Muscle of back (tissue), 13 donors: ENCODE measurements at places on chromosomes 16 and 17. TPM values are rescaled to one million over a fixed set of nuclear protein-coding genes. Genes with fewer than 3 reads are reported as not detected.
A peak's percentile ranks its signal among the peaks of the same experiment; 100 is the strongest.

DNA sequence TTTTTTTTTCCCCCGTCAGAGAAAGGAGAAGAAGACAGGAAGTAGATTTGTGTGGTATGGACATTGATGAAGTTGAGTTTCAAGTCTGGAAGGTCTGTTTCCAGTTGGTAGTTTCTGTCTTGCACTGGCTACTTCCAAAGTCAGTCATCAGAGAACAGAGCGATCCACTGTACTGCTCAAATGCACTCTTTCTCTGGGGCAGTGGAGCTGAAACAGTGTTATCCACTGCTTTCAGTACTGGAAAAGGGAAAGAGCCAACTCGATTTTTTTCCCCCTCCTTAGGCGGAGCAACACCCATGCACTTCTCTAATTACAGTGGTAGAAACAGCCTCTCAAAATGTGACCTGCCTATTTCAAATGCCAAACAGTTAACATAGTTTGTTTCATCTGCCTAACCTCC lies 7.4 kb downstream of the PRKCA start:
- no peak for DNase-seq

TNRC6C gene
- 10.6 TPM for polyA plus RNA-seq

NT5M gene
- polyA plus RNA-seq: 6.7 TPM

DNA sequence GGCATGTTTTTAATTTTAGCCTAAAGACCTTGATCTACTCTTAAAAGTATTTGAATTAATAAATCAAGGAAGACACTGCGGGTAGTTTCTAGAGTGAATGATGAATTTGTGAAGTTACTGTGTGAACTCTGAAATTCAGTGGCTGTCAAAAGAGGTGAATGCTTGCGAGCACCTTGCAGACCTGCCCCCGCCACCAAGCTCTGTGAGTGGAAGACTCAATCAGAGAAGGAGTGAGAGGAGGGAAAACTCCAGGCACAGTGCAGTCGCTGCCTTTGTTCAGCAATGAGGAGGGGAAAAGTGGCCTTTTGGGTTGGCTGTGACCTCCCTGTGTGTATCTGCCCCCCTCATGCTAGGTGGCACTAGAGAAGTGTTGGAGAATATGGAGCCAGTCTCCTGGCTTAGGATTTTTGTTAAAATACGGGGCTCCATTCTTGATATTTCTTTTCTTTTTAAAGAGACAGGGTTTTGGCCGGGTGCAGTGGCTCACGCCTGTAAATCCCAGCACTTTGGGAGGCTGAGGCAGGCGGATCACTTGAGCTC lies 53.0 kb downstream of the LDHD start:
- DNase-seq: no peak

- DNase-seq: no peak
Measured at GRCh38 chr16:27311448-27311830, 2.3 kb upstream of the IL4R start.

EPN3 gene
- polyA plus RNA-seq: 0.81 TPM

- no peak for DNase-seq
Measured at GRCh38 chr16:84739349-84740124, 39.7 kb downstream of the USP10 start.

- peak; percentile 74 for DNase-seq
Measured at GRCh38 chr16:87581857-87582215, 20.5 kb upstream of the JPH3 start.

B4GALNT2 gene
- 0.10 TPM for polyA plus RNA-seq

GRCh38 chr17:27532269-27533263 lies 76.3 kb downstream of the KSR1 start:
- DNase-seq: no peak

GRCh38 chr17:20966870-20967269 lies 75.9 kb downstream of the USP22 start:
- DNase-seq: no peak

DNA sequence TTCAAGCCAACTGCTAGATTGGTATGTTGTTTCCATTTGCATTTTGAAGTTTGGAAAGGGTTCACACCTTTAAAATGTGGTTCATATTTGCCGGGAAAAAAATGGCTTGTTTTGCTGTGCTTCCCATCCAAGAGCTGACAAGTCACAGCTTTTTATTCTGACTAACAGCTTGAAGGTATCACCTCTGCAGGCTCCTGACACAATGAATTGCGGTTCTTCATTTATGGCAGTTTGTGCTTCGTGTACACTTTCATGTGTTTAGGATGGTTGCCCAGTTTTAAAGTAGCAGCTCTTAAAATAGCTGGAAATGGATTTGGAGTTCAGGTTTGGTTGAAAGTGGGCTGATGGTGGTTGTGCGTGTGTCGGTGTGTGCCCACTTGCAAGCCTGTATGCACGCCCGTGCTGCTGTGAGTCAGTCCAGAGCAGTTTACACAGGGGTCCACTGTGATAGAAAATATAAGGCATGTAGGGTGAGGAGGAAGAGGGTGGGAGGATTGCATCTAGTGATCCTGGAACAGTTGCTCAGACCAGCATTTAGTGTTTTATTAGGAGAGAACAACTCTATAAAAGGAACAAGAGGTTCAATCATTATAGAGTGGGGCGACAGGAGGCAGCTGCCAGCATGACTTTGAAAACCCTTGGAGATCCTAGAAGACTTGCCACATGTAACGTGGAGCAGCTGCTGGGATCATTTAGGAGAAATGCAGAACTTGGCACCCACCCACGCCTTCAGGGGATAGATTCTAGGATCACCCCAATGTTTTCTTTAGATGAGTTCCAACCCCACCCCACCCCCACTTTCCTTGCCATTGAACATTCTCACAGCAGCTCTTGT lies 108.0 kb upstream of the TBX2 start:
- DNase-seq: no peak

PPL gene
- polyA plus RNA-seq: 1.2 TPM

CSH2 gene
- 1.2 TPM for polyA plus RNA-seq

KRTAP2-1 gene
- not detected for polyA plus RNA-seq

DNA sequence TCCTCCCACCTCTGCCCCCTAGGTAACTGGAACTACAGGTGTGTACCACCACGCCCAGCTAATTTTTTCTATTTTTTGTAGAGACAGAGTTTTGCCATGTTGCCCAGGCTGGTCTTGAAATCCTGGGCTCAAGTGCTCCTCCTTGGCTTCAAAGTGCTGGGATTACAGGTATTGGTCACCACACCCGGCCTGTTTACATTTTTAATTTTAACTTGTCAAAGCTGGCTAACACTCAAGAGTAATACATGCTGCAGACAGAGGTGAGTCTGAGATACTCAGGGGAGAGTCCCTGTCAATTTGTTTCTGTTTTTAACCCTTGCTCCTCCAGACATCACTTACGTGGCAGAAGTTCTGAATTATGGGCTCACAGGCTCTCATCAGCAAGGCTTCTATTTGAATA lies 50.7 kb upstream of the CLEC18B start:
- DNase-seq: no peak

- DNase-seq: no peak
Measured at GRCh38 chr16:84751241-84751640, 51.4 kb downstream of the USP10 start.

CD68 gene
- polyA plus RNA-seq: 36.3 TPM

EVPLL gene
- not detected for polyA plus RNA-seq

UTS2R gene
- 3.9 TPM for polyA plus RNA-seq

DNA sequence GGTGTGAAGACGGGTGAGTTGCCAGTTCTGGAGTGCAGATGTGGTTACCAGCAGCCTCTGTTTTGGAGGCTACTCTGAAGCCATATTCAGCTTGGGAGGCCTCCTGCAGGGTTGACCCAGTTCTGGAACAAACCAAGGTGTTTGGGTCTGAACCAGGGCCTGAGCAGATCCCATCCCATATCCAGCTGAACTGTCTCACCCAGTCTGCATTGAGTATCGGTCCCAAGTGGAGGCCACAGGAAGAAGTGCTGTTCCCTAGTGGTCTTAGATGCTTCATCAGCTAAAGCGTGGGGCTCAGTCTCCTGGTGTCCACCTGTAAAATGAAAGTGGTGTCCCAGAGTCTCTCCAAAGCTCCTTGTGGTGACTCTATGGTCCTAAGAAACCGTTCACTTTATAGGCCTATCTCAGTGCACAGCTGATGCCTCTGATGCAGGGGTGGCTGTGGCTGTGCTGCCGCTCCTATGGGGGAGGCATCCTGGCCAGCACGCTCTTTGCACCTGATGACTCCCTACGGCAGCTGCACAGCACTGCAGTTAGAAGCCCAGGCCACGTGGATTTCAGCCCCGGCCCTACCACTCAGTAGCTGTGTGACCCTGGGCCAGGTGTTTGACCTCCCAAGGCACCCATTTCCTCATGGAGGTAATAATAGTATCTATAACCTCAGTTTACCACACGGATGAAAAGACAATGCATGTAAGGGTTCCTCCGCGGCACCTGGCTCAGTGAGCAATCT lies 21.0 kb downstream of the CBX4 start:
- DNase-seq: no peak

TPSD1 gene
- not detected for polyA plus RNA-seq

GRCh38 chr17:72244494-72244893 lies 123.7 kb downstream of the SOX9 start:
- no peak for DNase-seq

- DNase-seq: peak; percentile 68
Measured at GRCh38 chr16:85330694-85331188, 218.5 kb upstream of the CIBAR2 start.

DNA sequence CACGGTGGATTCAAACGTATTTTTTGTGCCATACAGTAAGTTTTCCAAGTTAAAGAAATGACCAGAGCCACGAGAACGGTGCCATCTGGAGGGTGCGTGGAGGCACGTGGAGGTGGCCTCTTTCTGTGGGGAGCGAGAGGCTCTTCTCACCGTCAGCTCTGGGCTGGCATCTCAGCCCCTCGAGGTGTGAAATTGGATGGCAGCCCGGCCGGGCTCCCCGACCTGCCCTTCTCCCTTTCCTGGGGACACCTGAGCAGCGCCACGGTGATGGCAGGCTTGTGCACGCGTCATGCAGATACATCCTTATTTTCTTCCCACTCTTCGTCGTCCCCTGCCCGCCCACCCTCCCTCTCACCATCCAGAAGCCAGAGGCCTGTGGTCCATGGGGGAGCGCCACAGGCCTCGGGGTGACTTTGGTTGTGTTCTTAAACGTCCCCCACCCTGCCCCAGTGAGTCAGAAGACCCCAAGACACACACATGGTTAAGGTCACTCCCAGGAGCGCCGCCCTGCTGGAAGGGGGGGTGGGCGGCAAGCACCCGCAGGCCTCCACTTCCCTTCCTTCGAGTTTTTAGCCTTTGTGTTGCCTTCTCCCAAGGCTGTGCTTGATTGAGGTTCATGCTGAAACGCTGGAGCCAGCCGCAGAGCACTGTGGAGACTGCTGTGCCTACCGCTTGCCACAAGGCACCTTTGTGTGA lies 109.4 kb downstream of the BANP start:
- DNase-seq: no peak

DNA sequence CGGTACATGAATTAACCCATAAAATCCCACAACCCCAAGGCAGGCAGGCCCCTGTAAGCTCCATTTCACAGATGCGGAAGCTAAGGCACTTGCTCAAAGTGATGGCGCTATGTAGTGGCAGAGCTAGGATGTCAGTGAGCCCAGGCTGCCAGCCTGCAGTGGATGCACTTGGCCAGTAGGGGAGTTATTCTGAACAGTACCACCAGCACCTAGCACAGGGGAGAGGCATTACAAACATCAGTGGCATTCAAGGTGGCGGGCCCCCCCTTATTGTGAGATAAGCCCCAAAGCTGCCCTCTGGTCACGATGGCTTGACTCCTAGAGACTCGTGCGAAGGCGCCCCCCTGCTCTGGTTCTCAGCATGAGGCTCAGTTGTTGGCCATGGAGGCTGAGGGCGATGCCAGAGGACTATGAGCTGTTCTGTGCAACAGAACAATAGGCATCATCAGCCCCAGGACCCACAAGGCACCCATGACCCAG lies 33.8 kb downstream of the GTF3C1 start:
- no peak for DNase-seq

DNA sequence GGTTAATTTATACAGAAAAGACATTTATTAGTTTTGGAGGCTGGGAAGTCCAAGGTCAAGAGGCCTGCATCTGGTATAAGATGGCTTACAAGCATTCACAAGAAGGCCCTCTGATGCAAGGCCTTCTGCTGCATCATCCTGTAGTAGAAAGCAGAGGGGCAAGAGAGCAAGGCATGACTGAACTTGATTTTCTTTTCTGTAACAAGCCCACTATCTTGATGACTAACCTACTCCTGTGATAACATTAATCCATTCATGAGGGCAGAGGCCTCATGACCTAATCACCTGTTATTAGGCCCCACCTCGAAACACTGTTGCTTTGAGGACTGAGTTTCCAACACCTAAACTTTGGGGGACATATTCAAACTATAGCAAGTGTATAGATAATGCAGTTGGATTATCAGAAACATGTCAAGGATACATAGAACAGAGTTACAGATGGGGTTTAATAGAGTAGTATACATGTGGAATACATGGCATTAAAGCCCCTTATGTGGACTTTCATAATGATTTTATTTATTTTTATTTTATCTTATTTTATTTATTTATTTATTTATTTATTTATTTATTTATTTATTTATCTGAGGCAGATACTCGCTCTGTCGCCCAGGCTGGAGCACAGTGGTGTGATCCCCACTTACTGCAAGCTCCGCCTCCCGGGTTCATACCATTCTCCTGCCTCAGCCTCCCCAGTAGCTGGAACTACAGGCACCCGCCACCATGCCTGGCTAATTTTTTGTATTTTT lies 88.2 kb downstream of the CHD9 start:
- no peak for DNase-seq

SSTR5 gene
- not detected for polyA plus RNA-seq

RCVRN gene
- 1.1 TPM for polyA plus RNA-seq

GRCh38 chr16:76573281-76573680 lies 296.1 kb downstream of the CNTNAP4 start:
- no peak for DNase-seq

ABCA6 gene
- polyA plus RNA-seq: 10.1 TPM

RSAD1 gene
- 29.8 TPM for polyA plus RNA-seq

GRCh38 chr16:31213877-31214707 lies at the start of gene TRIM72:
TSS of gene TRIM72 (plus strand) at chr16:31214119. CDS start at chr16:31214739, 620 bp downstream.
- peak; percentile 76 for DNase-seq

DNA sequence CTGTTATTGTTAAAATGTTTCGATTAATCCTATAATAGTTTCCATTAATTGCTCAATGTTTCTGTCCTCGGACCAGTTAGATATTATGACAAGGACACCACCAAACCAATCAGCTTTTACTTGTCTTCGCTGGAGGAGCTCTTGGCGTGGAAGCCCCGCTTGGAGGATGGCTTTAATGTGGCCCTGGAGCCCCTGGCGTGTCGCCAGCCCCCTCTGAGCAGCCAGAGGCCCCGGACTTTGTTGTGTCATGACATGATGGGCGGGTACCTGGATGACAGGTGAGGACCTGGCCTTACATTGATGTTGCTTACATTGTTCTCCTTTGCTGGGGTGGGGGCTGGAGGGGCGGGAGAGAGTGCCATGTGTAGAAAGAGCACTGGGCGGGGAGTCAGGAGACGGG lies 3.0 kb downstream of the ENGASE start:
- no peak for DNase-seq

ITGB4 gene
- 5.7 TPM for polyA plus RNA-seq

DNA sequence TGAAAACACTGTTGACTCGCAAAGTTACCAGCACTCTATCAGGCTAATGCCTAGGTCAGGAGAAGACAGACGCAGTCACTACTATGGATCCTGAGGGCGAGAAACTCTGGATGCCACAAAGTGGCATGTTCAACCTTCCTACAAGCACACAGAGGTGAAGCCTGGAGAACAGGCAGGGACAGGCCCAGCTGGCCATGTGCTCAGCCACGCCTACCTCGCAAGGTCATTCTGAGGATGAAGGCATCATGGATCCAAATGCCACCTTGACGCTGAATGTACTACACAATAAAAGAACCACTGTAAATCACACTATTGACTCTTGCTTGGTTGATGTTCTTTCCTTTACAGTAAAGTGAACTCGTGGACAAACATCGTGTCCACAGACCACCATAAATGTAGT lies 85.8 kb downstream of the ANKRD11 start:
- DNase-seq: no peak
